ENCODE measurements at places on chromosomes 2 and 18.

GRCh38 chr18:22214731-22215528 lies 45.5 kb downstream of the GATA6 start:
- no peak for DNase-seq

DNA sequence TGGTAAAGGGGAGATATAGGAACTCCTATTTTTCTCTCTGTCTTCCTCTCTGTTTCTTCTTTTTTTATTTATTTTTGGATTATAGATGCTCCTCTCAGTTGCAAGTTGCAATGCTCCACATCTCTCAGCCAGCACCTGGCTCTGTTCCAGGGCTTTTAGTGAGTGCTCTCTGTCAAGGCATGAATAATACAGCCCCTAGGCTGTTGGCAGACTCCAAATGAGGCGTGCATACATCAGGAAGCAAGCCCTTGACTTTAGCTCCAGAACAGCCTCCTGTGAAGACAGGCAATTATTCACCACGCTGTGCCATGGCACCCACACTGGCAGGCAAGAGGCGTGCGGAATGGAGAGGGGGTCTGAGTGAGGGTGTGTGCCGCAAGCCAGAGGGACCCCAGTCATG lies 228.1 kb upstream of the PXDN start:
- DNase-seq = no peak

GRCh38 chr2:173762864-173763263 lies 202.3 kb downstream of the SP3 start:
- DNase-seq = no peak

- peak; percentile 18 for DNase-seq
Observed at GRCh38 chr2:102806250-102806837, 44.5 kb downstream of the TMEM182 start.

DNA sequence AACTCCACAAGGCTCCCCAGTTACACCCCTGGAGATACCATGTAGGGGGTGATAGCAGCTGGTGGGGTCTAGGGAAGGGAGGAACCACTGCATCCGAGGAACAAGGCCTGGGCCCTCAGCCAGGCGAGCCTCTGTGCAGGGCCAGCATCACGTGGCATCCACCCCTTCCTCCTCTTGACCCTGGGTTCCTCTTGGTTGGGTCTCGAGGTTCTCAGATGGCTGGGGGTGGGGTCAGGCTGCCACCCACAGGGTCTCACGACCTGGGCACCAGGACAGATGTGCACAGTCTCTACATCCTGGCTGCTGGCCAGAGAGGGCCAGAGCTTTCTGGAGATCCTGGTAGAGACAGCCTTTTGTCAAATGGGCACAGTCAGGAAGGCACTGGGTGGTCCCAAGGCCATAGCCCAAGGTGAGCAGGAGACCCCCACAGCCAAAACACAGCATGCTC lies 10.4 kb downstream of the HS6ST1 start:
- no peak for DNase-seq

- DNase-seq = no peak
Observed at GRCh38 chr2:146246002-146246735, 1598.7 kb upstream of the ACVR2A start.

GRCh38 chr2:133658020-133658903 lies 90.0 kb upstream of the NCKAP5 start:
- DNase-seq = no peak

DNA sequence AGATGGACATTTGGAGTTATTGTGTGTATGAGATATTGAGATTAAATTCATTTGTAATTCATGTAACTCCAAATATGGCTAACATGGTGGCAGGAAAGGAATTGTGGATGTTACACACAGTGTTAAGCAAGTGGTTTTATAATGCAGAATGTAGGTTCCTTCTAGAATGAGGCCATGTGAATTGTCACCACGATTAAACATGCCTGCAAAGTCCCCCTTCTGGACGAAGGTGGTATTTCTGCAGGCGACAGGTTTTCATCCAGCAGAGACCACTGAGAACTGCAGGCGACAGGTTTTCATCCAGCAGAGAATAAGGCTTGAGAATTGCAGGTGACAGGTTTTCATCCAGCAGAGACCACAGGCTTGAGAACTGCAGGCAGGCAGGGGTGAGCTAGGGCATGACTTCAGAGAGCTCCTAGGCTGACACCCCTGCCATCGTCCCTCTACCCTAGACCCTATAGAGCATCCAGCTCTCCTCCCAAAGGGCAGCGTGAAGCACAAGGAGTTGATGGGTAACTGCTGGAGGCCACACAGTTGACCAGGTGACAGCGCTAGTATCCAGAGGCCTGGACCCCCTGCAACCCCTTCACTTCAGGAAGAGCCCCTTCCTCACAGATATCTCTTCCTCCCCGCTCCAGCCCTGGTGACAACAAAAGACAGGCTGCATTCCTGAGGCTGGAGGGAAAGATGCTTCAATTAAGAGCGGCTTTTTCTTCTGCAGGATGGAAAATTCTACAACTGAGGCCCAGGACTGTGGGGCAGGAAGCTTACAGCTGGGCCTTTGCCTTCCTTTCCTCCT lies 175.8 kb downstream of the LOXHD1 start:
- no peak for DNase-seq

DNA sequence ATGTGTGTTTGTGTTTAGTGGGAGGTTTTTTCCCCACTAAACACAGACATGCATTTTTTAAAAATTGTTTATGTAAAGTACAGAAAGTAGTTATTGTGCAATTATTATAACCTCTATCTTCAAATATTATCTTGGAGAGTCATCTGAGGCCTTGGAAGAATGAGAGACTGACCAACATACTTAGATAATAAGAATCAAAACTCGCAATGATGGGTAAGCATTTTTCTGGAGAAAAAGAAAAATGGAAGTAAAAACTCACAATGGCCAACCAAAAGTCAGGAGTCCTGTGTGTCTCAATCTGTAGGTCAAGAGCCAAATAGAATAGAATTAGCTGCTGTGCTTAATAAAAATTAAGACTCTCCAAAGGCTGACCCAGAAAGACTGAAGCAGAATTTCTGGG lies 43.0 kb downstream of the MEMO1 start:
- no peak for DNase-seq

- DNase-seq = no peak
Observed at GRCh38 chr2:208066016-208066415, 40.7 kb upstream of the PLEKHM3 start.

GRCh38 chr18:66210875-66211274 lies 393.0 kb downstream of the CDH19 start:
- DNase-seq = no peak

DNA sequence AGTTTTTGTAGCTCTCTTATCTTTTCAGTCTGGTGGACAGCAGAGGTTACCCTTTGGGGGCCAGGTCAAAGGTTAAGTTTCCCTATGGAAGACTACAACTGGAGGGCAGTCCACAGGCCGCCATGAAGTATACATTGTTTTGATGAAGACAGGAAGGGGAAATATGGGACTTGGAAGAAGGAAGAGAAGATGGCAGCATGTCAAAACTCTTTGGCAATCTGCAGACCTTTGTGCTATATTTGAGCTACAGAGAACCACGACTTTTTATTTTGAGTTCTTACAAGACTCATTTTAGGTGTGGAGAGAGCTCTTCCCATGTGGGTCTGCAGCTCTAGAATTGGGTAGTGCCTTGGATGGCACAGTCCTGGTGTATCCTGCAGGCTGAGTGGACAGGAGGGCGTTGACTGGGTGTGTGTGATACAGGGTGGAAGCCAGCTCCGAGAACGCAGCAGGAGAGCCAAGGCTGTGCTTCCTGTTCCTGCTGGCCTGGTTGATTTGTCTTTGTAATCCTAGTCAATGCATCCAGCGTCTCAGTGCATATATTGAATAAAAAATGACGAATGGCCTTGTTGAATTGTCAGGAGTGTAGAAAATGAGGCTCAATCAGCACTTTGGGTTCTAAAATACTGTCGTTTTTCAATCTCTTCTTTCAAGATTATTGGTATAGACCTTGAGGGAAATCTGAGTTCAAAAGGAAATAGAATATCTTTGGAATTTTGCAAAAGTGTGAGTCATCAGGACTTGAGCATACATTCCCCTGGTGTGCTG lies 11.5 kb downstream of the ITGA6 start:
- DNase-seq = no peak

- no peak for DNase-seq
Observed at GRCh38 chr18:34957864-34958259, 83.4 kb upstream of the MAPRE2 start.

DNA sequence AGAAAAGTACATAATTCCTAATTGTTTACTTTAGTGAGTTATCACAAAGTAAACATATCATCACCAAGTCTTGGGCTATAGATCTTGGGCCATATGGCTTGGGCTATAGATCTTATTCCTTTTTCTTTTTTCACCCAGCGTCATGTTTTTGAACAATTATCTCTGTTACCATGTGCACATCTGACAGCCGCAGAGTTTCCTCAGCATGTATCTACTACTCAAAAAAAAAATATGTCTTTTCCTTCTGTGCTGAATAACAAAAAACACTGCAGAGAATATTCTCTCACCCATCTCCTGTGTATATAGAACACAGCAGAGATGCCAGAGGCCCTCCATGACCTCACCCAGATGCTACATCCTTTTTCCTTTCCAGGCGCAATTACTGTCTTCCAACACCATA lies 76.2 kb upstream of the MYO3B start:
- no peak for DNase-seq

DNA sequence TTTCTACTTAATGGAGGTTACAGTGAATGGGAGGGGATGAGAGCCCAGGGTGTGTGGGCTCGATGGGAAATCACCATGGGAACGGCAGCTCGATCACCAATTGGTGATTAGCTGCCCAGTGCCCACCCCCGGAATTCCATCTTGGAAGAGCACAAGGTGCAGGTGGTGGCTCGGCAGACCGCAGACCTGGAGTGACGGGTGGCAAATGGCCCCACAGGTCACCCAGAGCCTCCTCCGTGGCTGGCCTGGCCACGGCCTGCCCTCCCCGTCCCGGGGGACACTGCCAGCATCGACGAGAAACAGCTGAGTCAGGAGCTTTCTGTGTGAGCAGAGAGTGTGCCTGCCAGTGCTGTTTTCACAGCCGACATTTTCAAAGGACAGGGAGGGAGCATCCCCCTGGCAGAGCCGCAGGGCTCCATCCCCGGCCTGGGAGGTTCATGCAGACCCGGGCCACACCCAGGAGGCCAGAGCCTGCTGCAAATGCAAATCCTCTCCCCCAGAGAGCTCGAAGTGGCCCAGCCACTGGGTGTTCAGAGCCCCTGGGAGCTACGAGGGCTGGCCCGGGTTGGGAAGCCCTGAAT lies 176.4 kb upstream of the MYT1L start:
- no peak for DNase-seq

DNA sequence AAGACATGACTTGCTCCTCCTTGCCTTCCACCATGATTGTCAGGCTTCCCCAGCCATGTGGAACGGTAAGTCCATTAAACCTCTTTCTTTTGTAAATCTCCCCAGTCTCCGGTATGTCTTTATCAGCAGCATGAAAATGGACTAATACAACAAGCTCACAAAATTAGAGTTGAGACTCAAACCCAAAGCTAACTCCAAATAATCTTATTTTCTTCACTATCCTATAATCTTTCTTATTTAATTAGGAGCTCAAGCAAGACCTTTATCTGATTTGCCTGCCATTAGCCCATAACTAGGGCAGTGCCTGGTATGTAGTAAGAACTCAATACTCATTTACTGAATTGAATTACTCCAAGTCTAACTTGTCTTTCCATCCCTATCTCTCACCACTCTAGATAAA lies 289.2 kb downstream of the SUCLG1 start:
- no peak for DNase-seq
